Activated T-cell treated with anti-CD3 and anti-CD28 coated beads, Interleukin-2, amount 50 U/mL, for 72 hours (primary cell): ENCODE measurements at places on chromosomes 2 and 18. TPM values are rescaled to one million over a fixed set of nuclear protein-coding genes. Genes with fewer than 3 reads are reported as not detected.

GRCh38 chr2:2016651-2017311, 272.5 kb upstream of the PXDN start:
- H3K27me3 ChIP-seq: peaks cover 7% of the 10 kb centered on the region
- H3K4me3 ChIP-seq: no peak overlapping the region
- DNase-seq: no peak
- H3K27ac ChIP-seq: no peak overlapping the region
- no peaks in the 10 kb centered on the region for H3K4me1 ChIP-seq

DNA sequence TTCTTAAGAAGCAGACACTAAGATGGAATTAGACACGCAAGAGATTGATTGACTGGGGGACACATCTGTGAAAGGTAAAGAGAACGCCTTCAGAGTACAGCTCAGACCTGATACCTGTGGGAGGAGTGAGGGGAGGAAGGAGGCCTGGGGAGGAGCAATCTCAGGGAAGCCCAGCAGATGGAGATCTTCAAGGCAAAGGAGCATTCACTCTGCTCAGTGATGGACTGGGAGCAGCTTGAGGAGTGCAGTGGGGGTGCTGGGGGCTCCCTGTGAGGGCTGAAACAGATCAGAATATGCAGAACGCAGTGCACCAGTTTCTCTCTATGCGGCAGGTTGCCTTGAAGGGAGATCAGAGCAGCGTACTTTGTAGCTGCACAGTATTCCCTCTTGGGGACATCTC, 103.7 kb upstream of the ATP8B1 start:
- no peak overlapping the region for H3K4me3 ChIP-seq
- no peak overlapping the region for H3K27ac ChIP-seq
- H3K27me3 ChIP-seq: peaks cover 24% of the 10 kb centered on the region
- no peak for DNase-seq
- H3K4me1 ChIP-seq: no peaks in the 10 kb centered on the region

DNA sequence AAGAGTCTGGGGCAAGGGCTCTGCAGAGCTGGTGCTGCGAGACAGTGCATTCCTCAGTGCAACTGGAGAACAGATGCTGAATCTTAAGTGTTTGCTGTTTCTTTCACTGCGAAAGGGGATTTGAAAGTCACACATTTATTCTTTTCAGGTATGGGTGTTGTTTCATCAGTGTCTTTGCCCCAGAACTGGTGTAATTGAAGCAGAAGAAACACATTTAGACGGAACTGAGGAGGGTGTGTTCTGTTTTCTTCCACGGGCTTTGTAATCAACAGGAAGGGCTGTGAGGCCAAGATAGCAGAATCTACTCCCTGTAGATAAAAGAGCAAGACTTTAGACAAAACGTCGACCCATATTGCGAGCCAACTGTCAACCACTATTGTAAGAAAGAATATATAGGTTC, 151.9 kb downstream of the EPHA4 start:
- H3K4me1 ChIP-seq: peaks cover 16% of the 10 kb centered on the region
- DNase-seq: no peak
- no peaks in the 10 kb centered on the region for H3K36me3 ChIP-seq
- H3K4me3 ChIP-seq: peak overlapping the region; percentile 45

- H3K27me3 ChIP-seq: no peaks in the 10 kb centered on the region
- H3K36me3 ChIP-seq: peaks cover 14% of the 10 kb centered on the region
- DNase-seq: no peak
Observed at GRCh38 chr2:219252570-219252899, 508 bp upstream of the TUBA4B start.

DNA sequence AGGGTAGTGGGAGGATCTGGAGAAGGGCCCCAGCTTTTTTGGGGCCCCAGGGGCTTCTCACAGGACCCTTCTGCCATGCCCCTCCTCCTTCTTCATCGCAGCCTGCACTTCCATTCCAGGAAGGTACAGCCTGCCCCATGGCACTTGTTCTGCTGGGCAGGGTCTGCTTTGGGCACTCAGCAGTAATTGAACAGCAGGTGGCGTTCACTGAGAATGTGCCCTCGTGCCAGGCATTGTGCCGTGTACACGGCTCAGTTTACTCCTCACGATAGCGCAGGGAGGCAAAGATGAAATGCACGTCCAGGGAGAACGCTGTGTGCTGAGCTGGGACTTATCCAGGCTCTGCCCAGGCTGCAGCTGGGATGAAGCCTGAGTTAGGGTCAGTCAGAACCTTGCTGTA, 54.8 kb upstream of the ASB18 start:
- no peak overlapping the region for H3K27ac ChIP-seq
- no peak for DNase-seq
- no peak overlapping the region for H3K4me3 ChIP-seq
- H3K27me3 ChIP-seq: no peaks in the 10 kb centered on the region

TNFRSF11A gene
- total RNA-seq: 13.7 TPM

GRCh38 chr2:133063775-133064174, 393.8 kb upstream of the LYPD1 start:
- DNase-seq: no peak
- H3K27me3 ChIP-seq: no peaks in the 10 kb centered on the region
- no peaks in the 10 kb centered on the region for H3K36me3 ChIP-seq
- H3K4me1 ChIP-seq: no peaks in the 10 kb centered on the region
- H3K4me3 ChIP-seq: no peak overlapping the region
- H3K27ac ChIP-seq: no peak overlapping the region

MOCOS gene
- total RNA-seq: 0.22 TPM

AQP4 gene
- not detected for total RNA-seq

ALPI gene
- not detected for total RNA-seq

DNA sequence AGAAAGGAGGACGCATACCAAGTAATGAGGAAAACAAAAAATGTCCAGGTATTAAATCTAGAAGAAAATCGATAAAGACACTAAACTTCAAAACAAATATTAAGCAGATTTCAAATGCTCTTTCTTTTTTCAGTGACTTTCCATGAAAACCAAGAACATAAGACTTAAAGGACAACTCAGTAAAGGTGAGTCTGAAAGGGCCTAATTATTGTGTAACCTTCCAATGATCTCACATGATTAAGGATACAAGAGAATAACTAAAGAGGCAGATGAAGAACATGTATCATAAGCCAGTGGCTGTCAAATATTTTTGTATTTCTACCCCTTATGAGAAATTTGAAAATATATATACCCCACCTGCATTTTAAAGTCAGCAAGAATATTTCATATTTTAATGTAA, 30.7 kb downstream of the MBD2 start:
- H3K4me3 ChIP-seq: no peak overlapping the region
- H3K36me3 ChIP-seq: peaks cover 13% of the 10 kb centered on the region
- H3K4me1 ChIP-seq: peaks cover 10% of the 10 kb centered on the region
- no peaks in the 10 kb centered on the region for H3K27me3 ChIP-seq

GRCh38 chr2:166084301-166084700, 43.5 kb downstream of the SCN1A start:
- H3K4me3 ChIP-seq: no peak overlapping the region
- no peaks in the 10 kb centered on the region for H3K36me3 ChIP-seq
- no peaks in the 10 kb centered on the region for H3K4me1 ChIP-seq
- H3K27ac ChIP-seq: no peak overlapping the region
- H3K27me3 ChIP-seq: no peaks in the 10 kb centered on the region

DNA sequence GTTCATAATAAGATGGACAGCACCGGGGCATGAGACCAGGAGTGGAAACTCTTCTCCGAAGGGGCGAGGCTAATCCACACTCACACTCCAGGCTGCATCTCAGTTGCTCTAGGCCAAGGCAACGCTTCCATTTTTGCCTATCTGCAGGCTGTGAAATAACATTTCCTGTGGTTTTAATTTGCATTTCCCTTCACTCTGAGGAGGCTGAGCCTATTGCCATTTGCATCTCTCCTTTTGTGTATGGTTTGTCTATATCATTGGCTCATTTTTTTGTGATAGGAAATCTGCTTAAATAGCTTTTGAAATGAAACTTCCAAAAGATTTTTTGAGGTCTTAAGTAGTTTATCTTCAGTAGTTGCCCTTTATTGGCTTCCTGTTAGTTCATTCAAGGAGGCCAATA, 57.6 kb downstream of the TPGS2 start:
- no peaks in the 10 kb centered on the region for H3K27me3 ChIP-seq
- H3K27ac ChIP-seq: no peak overlapping the region
- no peaks in the 10 kb centered on the region for H3K36me3 ChIP-seq
- no peaks in the 10 kb centered on the region for H3K4me1 ChIP-seq

DNA sequence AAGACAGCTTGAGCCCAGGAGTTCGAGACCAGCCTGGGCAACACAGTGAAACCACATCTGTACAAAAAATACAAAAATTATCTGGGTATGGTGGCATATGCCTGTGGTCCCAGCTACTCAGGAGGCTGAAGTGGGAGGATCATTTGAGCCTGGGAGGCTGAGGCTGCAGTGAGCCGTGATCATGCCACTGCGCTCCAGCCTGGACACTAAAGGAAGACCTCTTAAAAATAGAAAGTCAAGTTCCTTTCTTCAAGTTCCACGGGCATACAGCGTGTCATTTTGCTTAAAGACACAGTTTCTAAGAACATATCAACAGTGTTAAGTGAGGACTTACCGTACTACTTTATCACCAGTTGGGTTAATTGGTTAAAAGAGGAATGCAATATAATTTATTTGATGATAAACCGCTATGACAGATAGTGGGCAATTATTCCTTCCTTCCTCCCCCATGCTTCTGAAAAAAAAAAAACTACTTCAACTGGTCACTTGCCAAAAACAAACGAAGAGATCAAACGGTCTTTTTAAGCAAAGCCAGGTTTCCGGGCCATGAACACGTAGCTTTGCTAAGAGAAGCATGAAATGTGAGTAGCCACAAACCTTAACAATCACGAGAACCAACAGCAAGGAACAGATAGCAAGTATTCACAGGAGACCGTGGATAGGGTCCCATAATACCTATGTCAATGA, 21.4 kb downstream of the AP1S3 start:
- no peak for DNase-seq
- H3K4me3 ChIP-seq: no peak overlapping the region

DNA sequence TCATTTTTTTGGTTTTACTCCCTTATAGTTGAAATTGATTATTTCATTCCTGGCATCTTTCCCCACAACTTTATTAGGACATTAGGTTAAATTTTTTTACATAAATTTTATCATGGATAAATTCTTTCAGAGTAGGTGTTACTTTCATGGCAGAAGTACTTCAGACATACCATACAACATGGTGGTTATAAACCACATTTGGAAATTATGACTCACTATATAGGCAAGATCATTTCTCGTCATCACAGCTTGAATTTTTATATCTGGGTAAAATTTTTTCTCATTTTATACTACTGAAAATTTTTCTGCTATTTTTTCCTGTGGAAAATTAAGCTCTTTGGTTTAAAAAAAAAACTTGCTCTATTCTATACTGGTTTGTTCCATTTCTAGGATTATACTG, 111.9 kb upstream of the COL5A2 start:
- DNase-seq: no peak
- H3K4me1 ChIP-seq: peaks cover 56% of the 10 kb centered on the region
- no peak overlapping the region for H3K4me3 ChIP-seq
- no peaks in the 10 kb centered on the region for H3K27me3 ChIP-seq

FSIP2 gene
- total RNA-seq: 0.19 TPM

GRCh38 chr2:5549771-5550170, 142.4 kb upstream of the SOX11 start:
- H3K36me3 ChIP-seq: peaks cover 3% of the 10 kb centered on the region
- no peak for DNase-seq
- H3K4me1 ChIP-seq: no peaks in the 10 kb centered on the region
- H3K27ac ChIP-seq: no peak overlapping the region

GRCh38 chr2:213429516-213429915, 145.3 kb downstream of the SPAG16 start:
- H3K36me3 ChIP-seq: no peaks in the 10 kb centered on the region
- no peak overlapping the region for H3K4me3 ChIP-seq
- DNase-seq: no peak
- H3K4me1 ChIP-seq: no peaks in the 10 kb centered on the region
- no peaks in the 10 kb centered on the region for H3K27me3 ChIP-seq
- H3K27ac ChIP-seq: no peak overlapping the region

TYMS gene
- 236 TPM for total RNA-seq

DNA sequence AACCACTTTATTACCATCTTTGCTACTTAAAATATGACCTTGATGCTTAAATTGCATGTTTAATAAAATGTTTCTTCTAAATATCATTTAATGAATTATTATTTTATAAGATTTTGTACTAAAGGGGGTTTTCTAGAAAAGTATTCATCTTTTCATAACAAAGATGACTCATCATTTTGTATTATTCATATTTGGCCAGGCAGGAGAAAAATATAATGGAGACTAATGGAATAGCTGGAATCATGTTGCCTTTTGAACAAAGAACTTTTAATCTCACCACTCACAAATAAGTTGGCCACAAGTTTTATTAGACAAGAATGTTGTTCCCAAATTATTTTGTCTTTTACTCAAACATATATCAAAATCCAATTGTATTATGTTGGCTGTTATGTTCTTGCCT, 882.4 kb downstream of the DSC3 start:
- H3K27me3 ChIP-seq: no peaks in the 10 kb centered on the region
- H3K4me3 ChIP-seq: no peak overlapping the region
- no peak for DNase-seq
- no peak overlapping the region for H3K27ac ChIP-seq
- no peaks in the 10 kb centered on the region for H3K36me3 ChIP-seq
